ENCODE measurements at places on chromosomes 13 and 19. TPM values are rescaled to one million over a fixed set of nuclear protein-coding genes. Genes with fewer than 3 reads are reported as not detected.

MBD3L3 gene
- polyA plus RNA-seq, result not detected

KCNJ14 gene
- polyA plus RNA-seq, result 0.09 TPM

DNA sequence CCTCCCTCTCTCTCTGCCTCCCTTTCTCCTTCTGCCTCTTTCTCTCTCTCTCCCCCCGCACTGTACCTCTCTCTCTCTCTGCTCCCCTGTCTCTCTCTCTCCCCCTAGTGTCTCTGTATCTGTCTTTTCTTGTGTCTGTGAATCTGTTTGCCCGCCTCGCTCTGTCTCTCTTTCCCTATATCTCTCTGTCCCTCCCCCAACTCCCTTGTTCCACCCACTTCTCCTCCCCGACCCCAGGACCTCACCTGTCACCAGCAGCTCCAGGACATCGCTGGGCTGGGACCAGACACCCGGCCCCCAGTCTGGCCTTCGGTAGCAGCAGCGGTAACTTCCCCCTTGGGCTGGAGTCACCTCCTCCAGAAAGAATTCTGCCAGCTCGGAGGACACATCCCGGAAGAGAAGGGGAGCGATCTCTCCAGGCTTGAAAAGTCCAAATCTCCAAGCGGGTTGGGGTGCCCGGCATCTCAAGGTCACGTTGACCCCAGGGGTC is 3.9 kb downstream of the OSCAR start:
- DNase-seq, result peak; percentile 40

DNA sequence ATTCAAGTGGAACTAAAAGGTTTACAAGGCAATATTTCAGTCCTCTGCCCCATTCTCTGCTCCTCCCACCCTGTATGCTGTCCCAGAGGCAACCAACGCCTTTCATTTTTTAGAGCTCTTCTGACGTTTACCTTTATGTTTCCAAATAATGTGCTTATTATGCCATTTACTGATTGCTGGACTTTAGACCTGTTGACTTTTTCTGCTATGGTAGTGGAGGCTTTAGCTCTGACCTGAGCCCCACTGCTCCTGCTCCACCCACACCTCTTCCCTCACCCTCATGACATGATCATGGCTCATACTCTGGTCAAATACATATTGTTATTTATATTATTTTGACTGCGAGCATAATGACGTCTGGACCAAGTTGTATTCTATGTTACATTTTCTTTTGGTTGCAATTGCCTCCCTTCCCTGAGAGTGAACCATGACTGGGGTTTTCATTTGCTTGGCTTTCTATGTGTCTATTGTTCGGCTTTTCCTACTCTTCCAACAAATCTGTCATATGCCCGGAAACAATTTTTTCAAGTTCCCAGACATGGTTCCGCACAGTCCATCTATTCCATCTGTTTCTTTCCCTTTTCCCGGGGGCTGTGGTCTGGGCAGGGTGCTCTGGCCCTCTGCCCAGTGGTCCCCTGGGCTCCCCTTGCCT is 31.4 kb upstream of the GJB6 start:
- no peak for DNase-seq

GRCh38 chr19:12749938-12750521 is 1.6 kb upstream of the BEST2 start:
- no peak for DNase-seq

- DNase-seq, result no peak
These were observed 546 bp downstream of the UBXN6 start for GRCh38 chr19:4456843-4457653.

DNA sequence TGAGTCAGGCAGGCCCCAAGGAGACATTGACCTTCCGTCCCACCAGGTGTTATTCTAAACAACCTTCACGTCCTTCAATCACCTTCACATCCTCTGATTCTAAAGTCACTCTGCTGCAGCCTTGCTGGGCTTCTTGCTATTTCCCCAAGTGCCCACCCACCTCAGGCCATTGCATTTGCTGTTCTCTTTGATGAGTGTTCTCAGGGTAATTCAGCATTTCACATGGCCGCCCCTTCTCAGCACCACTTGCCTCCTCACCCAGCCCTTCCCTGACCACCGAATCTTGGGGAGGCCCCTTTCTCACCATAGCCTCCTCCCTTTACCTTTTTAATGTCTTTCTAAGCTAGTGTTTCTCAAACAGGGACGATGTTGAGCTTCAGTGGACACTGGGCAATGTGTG is 4.6 kb downstream of the ZNF805 start:
- no peak for DNase-seq

GFY gene
- polyA plus RNA-seq, result not detected

SRRM5 gene
- not detected for polyA plus RNA-seq

DNA sequence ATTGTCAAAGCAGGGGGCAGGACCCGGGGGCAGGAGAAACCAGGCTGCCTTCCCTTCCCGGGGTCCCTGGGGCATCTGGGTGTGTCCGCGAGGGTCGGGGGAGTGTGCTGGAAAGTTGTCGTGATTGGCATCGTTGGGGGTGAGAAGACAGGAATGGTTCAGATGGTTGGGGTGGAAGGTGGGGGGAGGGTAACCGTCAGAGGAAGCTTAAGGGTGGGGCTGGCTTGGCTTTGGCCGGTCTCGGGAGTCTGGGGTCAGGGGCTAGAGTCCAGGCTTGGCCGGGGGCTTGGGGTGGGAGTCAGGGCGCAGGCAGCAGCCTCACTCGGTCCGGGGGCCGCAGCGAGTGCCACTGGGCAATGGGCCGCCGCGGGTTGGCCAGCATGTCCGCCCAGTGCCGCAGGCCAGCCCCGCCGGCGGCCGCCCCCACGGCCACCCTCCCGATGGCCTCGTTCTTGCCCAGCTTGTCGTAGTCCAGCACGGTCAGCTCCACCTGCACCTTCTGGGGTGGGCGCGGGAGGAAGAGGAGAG is 6.8 kb upstream of the DNAAF3 start:
- DNase-seq, result no peak

DNA sequence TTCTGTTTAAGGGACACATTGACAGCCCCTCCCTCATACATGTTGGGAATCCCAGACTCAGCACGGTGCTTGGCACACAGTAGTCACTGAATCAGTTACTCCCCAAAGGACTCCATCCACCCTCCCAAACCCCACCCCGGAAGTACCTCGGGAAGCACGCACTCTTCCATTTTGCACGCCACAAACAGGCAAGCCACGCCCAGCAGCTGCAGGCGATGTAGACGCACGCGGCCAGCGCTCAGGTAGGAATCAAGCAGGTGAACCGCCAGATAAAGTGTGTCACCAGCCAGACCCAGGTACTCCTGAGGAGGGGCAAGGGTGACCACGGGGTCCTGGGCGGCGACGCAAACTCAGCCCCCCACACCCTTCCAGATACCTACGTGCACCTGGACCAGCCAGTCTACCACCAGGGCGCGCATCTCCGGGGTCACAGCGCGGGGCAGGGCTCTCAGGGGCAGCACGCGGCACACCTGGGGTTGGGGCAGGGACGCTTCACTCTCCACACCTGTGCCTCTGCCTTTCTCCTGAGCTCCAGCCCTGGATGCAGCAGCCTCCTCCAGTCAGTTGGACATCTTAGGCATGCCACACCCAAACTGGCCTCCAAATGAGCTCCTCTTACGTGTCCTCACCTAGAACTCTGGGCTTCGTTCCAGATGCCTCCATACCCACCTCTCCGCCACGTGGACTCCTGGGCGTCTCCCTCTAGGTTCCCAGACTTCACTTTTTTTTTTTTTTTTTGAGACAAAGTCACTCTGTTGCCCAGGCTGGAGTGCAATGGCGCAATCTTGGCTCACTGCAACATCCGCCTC is 1.9 kb downstream of the CCNP start:
- DNase-seq, result no peak

DNA sequence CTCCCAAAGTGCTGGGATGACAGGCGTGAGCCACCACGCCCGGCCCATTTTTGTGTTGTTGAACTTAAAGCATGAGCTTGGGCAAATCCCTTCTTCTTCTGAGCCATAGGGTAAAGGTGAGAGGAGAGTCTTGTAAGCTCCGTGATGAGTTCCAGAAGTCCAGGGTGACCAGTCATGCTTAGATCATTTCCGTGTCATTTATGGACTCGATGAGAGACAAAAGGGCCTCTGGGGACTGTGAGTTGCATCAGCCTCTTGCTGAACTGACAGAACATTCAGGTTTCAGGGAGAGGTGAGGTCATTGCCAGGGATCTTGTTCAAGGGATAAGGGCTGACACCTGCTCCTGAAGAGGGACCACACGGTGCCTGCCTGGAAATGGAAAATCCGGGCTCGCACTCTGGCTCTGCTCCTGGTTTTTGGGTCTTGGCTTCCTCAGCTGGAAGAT is 53.6 kb downstream of the GADD45B start:
- DNase-seq, result no peak

PGLYRP2 gene
- 0.03 TPM for polyA plus RNA-seq

RDH8 gene
- not detected for polyA plus RNA-seq

SHANK1 gene
- not detected for polyA plus RNA-seq

- no peak for DNase-seq
These were observed 13.0 kb downstream of the ZBTB7A start for GRCh38 chr19:4053423-4054324.

- peak; percentile 33 for DNase-seq
These were observed 4.6 kb downstream of the PPP5C start for GRCh38 chr19:46351241-46352041.

DNA sequence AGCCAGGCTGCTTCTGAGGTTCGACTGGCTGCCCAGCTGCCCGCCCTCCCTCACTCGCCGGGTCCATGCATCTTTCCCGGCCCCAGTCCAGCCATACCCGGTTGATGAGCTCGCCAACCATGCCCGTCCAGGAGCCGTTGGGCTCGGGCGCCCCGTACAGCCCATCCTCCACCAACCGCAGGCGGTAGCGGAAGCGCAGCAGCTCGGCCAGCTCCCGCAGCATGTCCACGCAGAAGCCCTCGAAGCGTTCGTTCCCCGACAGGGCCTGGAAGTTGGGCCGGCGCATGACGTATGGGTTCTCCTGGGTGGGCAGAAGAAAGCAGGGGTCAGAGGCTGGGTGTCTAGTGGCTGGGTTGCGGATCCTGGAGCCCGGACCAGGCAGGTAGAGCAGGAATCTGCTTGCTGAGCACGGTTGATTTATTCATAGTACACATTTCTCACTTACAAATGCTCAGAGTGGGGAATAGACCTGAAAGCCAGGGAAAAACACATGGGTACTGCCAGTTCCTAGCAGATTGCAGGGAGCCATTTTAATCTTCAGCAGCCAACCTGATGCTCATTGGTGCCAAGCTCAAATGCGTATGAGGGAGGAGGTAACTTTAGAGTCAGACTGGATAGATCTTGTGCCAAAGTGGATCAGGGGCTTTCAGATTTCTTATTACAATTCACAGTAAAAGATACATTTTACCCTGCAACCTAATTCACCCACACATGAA is 27.4 kb downstream of the GRIK5 start:
- no peak for DNase-seq

DNA sequence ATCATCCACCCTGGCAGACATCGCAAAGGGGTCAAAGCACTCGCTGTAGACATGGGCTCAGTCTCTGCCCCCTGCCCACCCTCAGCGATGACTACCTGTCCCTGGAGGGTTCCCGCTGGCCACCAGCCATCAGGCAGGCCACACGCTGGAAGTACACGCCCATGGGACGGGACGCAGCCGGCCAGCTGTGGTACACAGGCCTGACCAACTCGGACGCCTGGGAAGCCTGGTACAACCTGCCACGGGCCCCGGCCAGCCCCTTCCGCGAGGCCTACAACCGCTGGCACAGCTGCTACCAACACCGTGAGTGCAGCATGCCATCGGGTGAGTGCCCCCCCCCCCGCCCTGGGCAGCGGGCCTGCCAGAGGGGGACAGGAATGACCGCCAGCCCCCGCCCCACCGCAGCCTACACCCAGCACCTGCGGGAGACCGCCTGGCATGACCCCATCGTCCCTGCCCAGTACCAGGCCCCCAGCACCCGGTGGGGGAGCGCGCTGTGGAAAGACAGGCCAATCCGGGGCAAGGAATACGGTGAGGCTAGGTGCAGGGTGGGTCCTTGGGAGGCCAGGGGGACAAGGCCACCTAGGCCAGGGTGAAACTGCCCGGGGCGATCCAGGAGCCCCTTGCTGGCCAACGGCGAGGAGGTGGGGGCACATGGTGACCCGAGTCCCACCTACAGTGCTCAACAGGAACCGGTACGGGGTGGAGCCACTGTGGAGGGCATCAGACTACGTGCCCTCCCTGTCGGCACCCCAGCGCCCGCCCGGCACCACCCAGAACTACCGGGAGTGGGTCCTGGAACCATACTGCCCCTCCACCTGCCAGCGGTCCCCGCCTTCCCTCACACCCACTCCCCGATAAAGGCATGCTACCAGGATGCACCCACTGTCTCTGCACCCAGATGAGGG is 4.4 kb downstream of the TEKTIP1 start:
- no peak for DNase-seq

DNA sequence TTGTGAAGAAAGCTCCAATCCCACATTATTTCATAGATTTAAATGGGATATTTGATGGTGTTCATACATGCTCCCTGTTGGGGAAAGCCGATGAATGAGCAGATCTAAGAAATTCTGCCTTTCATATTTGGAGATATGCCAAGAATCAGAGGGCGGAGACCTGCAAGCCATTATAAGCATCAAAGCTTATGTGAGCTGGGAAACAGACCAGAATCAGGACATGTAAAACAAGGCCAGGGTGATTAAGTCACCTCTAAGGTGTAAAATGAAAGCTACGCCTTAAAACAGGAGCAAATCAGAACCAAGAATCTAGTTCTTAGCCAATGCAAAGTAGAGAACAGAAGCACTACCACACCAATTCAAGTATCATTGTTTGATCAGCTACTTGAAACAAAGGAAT is 392.4 kb downstream of the DCT start:
- DNase-seq, result no peak

GRCh38 chr19:18510216-18510615 is 11.7 kb downstream of the ELL start:
- DNase-seq, result no peak

GRCh38 chr19:9306443-9306842 is 3.2 kb downstream of the ZNF699 start:
- DNase-seq, result no peak

EDNRB gene
- not detected for polyA plus RNA-seq

- no peak for DNase-seq
These were observed 40.7 kb upstream of the SERPINE3 start for GRCh38 chr13:51298812-51299211.

GRCh38 chr19:55283548-55284377 is at the start of gene BRSK1:
Gene BRSK1, plus strand, starts transcription at chr19:55283997. Its CDS starts 446 bp downstream, at chr19:55284443.
- no peak for DNase-seq

DNA sequence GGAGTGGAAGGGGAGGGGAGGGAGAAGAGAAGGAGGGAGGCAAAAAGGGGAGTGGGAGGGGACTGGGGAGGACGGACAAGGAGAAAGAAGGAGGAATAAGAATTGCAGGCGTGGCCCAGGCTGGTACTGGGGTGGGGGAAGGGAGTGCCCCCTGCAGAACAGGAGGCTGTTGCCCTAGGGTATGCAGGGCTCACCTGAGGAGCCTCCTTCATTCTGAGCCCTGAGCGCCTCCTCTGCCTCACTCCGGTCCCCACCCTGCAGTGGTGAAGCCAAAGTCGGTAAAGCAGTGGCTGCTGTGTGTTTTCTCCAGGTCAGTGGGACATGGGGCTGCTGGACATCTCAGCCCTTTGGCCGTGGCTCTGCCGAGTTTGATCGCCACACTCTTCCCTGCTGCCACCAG is 9.1 kb upstream of the CDC16 start:
- DNase-seq, result no peak

GRCh38 chr19:14113762-14114414 is 3.7 kb downstream of the PRKACA start:
- DNase-seq, result peak; percentile 45

- DNase-seq, result no peak
These were observed 1447.6 kb downstream of the UQCRFS1 start for GRCh38 chr19:27765397-27765796.

GSK3A gene
- 14.9 TPM for polyA plus RNA-seq

- DNase-seq, result no peak
These were observed 86.3 kb downstream of the ARHGEF7 start for GRCh38 chr13:111201304-111201940.

Data from CD14-positive monocyte (primary cell).